Lung microvascular endothelial cell (primary cell): ENCODE measurements at places on chromosomes 5 and 9. TPM values are rescaled to one million over a fixed set of nuclear protein-coding genes. Genes with fewer than 3 reads are reported as not detected.

DNA sequence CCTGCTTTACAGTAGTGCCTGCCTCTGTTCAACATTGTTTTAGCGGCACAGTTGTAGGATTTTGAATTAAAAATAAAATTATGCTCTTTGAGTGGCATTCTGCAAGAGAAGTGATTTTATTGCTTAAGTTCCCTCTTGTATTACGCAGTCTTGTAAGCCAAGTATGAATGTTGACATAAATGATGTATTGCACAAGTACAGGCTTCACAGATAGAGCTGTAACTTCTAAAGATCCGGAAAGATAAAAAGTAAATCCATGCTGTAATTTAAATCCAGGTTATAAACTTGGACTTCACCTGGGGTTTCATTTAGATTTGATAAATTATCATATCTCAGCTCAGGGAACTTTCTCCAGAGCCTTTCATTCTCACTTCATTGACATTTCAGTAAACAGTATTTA, 1114.7 kb downstream of the PTPRD start:
- DNase-seq, result no peak

GRCh38 chr5:35302544-35302943, 72.3 kb upstream of the PRLR start:
- DNase-seq, result no peak

DNA sequence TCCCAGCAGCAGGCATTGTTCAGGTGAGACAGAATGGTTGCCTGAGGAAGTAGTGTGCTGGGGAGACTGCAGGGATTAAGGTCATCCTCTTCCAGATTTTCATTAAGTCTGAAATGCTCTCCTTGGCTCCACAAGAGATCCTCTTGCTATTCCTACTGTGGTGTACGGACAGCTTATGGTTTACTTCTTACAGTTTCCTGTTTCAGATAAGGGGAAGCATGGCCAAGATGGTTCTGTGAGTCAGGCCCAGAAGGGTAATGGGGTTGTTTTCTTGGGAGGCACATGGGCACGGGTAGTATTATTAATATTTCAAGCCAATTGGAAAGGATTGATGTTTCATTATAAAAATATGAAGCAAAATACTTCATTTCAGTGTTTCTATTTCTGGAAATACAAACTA, 42.9 kb downstream of the GLRX start:
- no peak for DNase-seq

- no peak for DNase-seq
Observed at GRCh38 chr5:134878403-134878802, 4.2 kb downstream of the TXNDC15 start.

- DNase-seq, result no peak
Observed at GRCh38 chr5:178104492-178104891, 8.8 kb upstream of the N4BP3 start.

GRCh38 chr9:95085861-95086563, 231.5 kb downstream of the FANCC start:
- DNase-seq, result no peak

DNA sequence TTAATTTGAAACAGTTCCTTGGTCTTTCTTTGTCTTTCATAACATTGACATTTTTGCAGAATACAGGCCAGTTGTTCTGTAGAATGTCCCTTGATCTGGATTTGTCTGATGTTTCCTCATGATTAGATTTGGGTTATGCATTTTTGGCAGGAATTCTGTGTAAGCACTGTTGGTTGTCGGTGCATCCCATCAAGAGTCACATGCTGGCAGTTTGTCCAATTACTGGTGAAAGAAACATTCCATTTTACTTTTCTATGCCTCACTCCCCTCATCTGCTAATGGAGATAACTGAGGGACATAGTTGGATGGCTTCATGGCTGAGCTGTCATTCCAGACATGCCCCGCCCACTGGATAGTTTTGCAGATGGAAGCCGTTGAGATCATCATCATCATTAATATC, 7.6 kb upstream of the ZNF618 start:
- no peak for DNase-seq

DNA sequence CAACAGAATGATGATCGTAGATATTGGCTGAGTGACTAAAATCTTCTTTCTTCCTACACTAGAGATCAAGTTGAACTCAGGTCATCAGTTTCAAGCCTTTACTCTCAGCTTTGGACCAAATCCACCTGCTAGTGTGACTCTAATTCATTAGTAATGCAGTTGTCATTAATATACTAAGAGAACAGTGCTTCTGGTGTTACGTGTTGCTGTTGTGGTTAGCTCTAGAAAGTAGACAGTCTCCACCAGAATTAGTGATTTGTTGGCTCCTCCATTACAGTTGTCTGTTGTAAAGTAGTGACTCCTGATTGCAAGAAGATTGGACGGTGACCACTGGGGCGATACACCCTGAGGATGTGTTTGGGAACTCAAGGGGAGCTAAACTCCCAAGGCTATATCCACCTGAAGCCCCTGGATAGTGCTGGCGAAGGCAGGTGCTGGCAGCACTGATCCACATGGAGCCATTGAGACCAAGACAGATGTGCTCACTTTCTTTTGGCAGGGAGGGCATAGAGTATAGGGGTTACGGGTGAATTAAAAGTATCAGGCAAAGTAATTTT, 3.1 kb downstream of the CAMK4 start:
- DNase-seq, result no peak

DNA sequence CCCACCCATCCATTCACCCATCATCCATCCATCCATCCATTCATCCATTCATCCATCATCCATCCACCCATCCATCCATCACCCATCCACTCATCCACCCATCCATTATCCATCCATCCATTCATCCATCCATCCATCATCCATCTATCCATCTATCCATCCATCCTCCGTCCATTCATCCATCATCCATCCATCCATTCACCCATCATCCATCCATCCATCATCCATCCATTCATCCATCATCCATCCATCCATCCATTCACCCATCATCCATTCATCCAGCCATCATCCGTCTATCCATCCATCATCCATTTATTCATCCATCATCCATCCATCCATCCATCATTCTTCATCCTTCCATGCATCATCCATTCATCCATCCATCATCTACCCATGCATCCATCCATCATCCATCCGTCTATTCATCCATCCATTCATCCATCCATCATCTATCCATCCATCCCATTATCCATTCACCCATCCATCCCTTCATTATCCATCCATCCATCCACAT, 10.1 kb downstream of the ASS1 start:
- DNase-seq, result no peak

GRCh38 chr5:107487056-107487542, 183.6 kb downstream of the EFNA5 start:
- no peak for DNase-seq

GRCh38 chr5:56169949-56170348, 63.2 kb downstream of the ANKRD55 start:
- DNase-seq, result no peak

SLC6A18 gene
- not detected in 2 replicates for total RNA-seq

PPP2R2B gene
- total RNA-seq, result not detected in 2 replicates

FUT7 gene
- not detected in 2 replicates for total RNA-seq

PCDHGA8 gene
- total RNA-seq, result 1.1 and 1.2 TPM in 2 replicates

PHF24 gene
- not detected in 2 replicates for total RNA-seq

CDH10 gene
- under 0.01 TPM in 1 of 2 replicates, not detected in the other for total RNA-seq
